ENCODE measurements at places on chromosomes 1 and 21.

GRCh38 chr1:107871687-107872395 is 93.1 kb downstream of the VAV3 start:
- DNase-seq, result no peak

DNA sequence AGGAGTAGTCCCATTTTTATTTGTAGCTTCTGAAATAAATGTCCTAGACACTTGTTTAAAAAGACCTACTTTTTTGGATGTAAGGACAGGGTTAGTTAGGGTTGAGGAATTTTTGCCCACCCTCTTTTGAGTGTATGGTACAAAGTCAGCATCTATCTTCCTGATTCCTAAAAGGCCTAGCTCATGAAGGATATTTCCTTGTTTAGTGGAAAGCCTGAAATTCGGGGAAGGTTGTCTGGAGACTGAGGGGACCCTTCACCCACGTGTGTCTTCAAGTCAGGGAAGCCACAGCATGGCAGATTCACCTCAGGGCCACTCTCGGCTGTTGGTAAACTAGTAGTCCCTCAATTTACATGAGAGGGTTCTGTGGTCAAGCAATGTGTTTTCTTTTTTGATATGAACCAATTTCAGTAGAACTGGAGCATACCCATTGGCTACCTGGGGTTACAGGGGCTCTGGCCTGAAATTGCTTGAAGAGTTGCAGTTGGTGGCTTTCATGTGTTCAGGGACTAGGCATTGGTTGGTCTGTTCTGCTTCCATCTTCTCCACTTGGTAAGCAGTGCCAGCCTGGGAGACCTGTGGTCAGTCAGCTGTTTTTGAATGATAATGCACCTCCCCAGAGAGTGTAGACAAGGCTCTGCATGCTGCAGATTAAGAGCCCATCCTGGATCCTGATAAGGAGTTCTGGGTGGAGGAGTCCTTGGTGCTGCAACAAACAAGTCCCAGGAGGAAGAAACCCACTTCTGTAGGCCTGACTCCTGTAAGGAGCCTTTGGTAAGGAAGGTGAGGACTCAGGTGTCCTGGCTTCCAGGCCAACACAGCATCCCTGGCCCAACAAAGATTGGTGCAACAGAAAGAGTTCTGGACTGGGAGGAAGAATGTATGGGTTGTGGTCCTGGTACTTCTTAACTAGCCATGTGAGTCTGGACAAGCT is 6.3 kb downstream of the BTG2 start:
- DNase-seq, result peak; percentile 15

GRCh38 chr1:181317261-181317930 is 165.9 kb upstream of the CACNA1E start:
- DNase-seq, result no peak

DNA sequence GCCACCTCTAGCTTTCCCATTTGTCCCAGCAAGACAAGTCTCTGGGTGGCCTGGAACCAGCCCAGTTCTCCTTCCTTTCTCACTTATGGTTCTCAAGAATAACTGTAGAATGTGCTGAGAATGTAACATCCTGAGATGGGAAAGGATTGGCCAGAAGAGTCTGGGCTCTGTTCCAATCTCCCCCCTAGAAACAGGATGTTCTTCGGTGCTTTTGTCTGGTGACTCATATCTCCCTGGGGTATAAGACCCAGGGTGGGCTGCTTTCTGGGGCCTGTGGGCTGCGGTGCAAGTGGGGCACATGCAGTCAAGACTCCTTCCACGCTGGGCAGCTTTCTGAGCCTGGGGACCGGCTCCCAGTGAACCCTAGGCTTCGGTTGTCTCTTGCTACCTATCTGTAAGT is 251.2 kb upstream of the POU3F1 start:
- DNase-seq, result no peak

GRCh38 chr1:58946390-58946789 is 162.5 kb upstream of the JUN start:
- no peak for DNase-seq

GRCh38 chr21:35351434-35351833 is 302.3 kb upstream of the RUNX1 start:
- DNase-seq, result no peak

DNA sequence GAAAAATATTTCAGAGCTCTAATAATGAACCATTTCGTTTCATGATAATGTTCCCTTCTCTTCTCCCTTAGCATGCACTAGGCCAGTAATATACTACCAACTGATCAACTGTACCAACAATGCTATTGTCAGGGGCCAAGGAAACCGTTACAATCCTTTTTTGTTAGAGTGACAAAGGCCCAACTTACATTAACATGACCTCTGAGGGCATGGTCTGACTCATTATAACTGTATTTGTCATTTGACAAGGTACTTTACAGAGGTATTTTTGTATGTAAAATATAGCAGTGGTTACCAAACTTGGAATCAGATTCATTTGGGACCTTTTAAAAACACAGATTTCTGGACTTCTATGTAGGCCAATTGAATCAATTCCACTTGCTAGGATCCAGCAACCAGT is 102.6 kb upstream of the RRP15 start:
- no peak for DNase-seq

- no peak for DNase-seq
These were observed 11.1 kb downstream of the VANGL2 start for GRCh38 chr1:160411271-160412027.

DNA sequence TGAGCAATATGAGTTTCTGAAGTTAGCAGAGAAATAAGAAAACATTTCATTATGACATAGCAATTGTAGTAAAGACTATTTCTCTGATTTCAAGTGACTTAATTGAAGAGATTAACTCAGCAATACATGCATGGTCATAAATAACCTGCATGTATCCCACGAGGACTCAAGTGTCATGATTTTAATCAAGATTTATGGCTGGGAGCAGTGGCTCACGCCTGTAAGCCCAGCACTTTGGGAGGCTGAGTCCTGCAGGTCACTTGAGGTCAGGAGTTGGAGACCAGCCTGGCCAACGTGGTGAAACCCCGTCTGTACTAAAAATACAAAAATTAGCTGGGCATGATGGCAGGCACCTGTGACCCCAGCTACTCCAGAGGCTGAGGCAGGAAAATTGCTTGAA is 311.9 kb upstream of the PLD5 start:
- DNase-seq, result no peak

DNA sequence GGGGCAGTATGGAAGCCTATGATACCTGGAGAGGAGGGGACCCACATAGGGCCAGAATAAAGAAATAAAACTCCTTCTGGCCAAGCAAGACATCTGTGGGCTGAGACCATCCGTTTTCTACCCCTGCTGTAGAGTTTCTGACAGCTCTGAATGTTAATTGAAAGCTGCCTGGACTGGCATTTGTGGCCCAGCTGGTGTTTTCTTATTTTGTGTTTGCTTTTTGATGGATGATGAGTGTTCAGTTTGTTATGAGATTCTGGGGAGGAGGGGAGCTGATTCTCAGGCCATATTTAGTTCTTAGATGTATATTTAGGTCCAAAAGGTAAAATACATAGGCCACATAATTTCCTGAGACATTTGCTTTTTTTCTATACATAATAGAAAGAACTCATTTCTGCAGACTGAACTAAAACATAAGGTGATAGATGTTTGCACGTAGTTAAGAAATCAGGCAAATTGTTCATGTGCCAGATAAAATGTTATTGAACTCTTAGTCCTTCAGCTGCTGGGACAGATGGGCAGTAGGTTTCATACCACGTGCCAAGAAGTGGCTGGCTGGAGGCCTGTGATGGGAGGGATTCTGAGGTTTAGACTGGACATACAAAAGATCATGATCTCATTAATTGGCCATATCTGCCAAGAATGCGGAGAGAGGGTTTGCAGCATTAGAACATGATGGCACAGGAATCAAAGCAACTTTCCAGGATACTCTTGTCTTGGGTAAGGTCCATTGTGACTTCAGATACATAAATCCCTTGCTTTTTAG is 54.1 kb downstream of the DSCAM start:
- DNase-seq, result no peak

DNA sequence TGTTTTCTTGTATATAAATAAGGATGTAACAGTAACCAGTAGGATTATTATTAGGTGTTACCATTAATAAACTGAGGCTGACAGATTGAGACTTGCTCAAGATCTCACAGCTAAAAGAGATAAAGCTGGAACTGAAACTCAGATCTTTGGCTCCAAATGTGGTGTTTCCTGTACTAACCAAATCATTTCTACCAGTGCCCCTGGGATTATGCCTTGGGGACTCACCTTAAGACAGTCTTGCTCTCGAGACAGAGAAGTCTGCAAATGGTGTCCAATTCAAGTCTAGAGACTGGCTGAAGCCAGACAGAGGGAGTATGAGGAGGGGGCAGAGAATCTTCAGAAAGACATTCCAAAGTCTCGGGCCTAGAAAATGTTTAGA is 593 bp upstream of the CD53 start:
- no peak for DNase-seq

DNA sequence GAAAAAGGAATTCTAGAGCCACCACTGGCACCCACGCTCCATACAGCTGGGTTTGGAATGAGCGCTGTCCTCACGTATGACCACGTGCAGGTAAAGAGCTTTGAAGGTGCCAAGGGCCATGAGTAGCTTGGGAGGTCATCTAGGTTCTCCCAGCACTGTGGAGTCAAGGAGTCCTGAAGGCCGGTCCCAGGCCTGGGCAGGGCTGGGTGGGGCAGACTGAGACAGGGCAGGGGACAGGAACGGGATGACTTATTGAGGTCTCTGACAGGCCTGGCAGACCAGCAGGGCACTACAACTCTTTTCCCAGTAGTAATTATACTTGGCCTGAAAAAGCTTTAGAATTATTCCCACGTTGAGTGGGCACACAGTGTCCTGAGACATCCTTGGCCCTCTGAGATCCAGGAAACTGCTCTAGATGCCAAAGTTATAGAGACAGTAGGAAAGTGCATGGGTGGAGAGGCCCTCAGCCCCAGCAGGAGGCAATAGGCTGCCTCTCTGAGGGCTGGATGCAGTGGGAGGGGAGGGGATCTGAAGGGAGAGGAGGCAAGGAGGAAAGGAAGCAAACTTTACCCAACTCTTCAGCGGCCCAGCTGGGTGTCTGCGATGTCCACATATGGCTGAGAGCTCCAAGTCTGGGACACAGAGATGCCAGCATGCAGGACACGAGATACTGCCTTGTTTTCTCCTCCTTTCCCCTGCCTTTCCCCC is 1.8 kb upstream of the CDA start:
- DNase-seq, result no peak

GRCh38 chr1:155474146-155474545 is 88.5 kb downstream of the ASH1L start:
- DNase-seq, result no peak

- DNase-seq, result no peak
These were observed 113.5 kb downstream of the GDAP2 start for GRCh38 chr1:117815926-117816325.

DNA sequence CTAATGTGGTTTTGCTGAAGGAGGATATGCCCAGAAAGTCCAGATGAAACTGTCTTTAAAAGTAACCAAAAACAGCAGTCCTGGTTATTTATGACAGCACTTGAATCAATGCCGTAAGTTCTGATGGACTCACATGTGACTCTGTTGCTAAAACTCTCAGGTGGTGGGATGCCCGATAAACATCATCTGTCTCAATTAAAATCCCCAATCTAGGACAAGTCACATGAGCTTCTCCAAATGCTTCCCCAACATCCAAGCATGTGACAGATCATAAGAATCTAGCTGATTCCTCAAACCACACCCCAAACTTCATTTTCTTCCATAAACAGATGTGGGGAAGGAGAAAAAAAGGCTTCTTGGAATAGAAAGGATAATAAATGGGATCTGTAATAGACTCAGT is 786 bp upstream of the CTSK start:
- no peak for DNase-seq

DNA sequence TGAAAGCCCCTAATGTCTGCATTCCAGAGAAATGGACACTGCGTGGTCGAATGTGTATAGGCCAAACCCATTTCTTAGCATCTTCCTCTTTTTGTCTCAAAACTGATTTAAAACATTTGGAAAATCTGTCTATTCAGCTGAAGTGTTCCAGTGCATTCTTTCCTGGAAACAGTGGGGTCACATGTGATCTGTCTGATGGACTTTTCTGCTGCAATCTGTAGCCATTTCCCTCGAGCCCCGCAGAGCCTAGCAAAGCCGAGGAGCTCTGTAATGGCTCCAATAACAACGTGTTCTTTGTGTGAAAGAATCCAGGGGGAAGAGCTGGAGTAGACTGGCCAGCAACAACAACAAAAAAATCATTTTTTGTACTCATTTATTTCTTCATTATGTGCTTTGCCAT is 329.3 kb downstream of the BARHL2 start:
- DNase-seq, result no peak

Data from activated CD4-positive, alpha-beta T cell treated with anti-CD3 and anti-CD28 coated beads for 4 hours (primary cell).